ENCODE measurements at places on chromosomes 12 and 14.

DNA sequence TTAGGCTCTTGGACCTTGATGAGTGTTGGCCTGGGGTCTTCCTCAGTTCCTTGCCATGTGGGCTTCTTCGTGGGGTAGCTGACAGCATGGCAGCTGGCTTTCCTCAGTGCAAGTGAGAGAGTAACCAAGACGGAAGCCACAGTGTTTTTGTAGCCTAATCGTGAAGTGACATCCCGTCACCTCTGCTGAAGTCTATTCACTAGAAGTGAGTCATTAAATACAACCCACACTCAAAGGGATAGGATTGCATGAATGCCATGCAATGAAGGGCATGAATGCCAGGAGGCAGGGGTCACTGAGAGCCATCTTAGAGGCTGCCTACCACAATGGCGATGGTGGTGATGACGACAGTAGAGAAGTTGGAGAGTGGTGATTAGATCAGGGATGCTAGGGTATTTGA, 13.5 kb upstream of the ASIC1 start:
- DNase-seq = no peak

- DNase-seq = no peak
Measured at GRCh38 chr14:50821510-50822464, 9.2 kb downstream of the NIN start.

DNA sequence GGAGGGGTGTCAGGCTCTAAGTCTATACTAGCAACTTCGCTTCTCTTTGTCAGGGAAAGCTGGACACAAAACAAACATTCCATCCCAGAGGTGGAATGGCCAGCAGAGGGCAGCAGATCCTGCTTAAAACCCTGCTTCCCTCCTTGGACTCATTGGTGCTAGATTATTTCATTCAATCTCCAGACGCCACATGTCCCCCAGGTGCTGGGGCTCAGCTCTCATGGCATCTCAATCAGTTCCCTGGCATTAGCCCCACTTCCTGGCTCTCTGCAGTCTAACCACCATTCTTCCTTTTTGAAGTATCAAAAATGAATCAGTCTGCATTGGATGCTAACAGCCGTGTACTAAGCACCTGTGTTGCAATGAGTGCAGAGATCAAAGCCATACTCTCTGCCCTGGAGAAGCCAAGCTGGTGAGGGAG, 8.1 kb upstream of the PPP1R1A start:
- DNase-seq = peak; percentile 79

DNA sequence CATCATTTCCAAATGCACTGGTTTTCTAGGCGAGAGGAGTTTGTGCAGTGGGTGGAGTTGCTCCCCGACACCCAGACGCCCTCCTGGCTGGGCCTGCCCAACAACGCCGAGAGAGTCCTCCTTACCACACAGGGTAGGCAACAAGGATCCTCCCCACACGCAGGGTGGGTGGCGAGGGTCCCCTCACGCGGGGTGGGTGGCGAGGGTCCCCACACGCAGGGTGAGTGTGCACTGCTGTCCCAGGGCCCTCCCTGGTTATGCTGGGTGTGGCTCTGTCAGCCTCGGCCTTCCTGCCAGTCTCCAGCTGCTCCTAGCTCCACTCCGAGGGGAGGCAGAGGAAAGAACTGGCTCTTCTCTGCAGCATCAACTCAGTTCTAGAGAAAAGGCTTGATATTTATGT, 42.3 kb downstream of the HSP90AA1 start:
- no peak for DNase-seq

GRCh38 chr12:116133636-116134214, 143.8 kb downstream of the MED13L start:
- no peak for DNase-seq

DNA sequence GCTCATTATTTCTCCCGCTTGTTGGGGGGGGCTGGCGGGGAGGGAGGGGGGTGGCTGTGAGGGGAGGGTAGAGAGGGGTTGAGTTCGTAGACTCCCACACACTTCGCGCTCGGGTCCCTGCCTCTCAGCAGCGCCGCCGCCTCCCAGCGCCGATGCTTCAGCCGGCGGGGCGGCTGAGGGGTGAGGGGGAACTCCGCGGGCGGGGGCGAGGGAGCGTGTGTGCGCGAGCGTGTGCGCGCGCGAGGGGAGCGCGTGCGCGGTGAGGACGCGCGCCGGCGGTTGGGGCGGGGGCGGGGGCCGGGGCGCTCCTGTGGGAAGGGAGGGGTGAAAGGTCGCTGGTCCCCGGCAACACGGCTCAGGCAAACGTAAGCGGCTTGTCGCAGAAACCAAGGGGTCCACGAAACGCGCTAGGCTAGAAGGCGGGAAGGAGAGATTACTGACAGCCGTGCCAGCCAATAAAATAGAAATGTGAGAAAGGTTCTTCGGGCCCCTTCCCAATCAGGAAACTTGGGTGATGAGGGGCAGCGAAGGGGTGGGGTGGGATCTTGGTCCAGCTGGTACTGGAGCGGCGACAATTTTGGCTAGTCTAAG, 343 bp upstream of the NOVA1 start:
- DNase-seq = peak; percentile 68

DNA sequence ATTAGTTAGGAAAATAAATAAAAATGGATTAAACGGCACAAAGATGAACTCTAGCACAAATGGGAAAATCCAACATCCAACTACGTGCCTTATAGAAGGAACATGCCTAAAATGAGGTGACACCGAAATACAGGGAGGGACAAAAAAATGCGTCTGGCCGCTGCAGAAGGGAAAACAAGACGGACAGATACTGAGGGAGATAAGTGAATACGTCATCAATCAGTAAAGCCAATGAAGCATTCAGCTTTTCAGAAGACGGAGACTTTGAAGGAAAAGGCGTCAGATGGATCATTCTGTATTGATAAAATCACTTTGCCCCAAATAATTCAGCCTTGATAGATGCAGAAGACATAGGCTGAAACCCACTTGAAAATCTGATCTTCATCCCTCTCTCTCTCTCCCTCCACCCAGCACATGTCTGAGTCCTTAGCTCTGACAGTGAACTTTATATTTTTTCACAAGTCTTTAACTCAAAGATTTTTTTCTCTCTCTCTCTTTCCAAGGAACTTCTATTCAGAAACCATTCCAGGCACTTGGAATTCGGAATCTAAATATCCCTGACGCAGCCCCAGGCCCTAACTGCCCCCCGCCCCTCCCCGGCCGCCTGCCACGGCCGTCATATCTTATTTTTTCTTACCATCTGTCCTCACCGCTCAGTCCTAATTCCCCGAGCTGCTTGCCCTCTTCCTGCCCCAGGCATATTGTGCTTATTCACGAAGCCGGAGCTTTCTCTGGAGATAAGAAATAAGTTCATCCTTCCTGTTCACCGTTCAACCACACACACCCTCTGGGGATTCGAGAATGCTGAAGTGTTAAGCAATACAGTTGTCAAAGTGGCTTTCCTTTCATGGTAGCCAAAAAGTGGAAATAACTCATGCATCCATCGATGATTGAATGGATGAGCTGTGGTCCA, 35.5 kb upstream of the RFLNA start:
- DNase-seq = no peak

DNA sequence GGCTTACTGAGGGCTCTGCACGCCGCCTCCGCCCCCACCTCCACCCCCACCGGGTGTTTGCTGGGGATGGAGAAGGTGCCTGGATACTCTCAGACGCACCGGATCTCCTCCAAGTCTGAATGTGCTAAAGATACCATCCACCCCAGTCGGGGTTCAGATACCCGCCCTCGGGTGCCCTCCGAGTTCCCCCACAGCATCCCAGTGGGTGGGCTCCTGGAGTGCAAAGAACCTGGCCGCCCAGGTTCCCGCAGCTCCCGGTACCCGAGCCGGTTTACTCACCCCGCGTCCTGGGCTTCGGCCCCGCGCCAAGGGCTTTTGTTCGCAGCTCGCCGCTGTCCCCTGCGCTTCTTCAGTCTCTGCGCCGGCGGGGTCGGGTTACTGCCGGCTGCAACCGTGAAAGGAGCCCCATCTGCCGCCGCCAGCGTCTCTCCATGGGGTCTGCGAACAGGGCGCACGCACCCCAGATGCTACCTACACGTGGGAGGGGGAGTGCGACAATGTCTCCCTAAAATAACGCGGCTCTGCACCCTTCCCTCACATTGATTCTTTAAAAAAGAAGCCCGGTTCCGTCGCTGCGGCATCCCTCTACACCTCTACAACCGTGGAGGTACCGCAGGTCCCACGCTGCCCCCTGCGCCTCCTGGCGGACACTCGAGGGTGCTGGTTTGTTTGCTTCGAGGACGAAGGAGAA, at the start of gene CCDC177:
TSS of gene CCDC177 (minus strand) at position 609 of the 691 bp plus-strand sequence. CDS start 1,249 bp downstream, outside the sequence.
- DNase-seq = peak; percentile 75

GRCh38 chr12:109014984-109015765, 5.7 kb downstream of the SVOP start:
- DNase-seq = no peak

GRCh38 chr12:53320352-53321195, 836 bp downstream of the AAAS start:
- DNase-seq = peak; percentile 24

DNA sequence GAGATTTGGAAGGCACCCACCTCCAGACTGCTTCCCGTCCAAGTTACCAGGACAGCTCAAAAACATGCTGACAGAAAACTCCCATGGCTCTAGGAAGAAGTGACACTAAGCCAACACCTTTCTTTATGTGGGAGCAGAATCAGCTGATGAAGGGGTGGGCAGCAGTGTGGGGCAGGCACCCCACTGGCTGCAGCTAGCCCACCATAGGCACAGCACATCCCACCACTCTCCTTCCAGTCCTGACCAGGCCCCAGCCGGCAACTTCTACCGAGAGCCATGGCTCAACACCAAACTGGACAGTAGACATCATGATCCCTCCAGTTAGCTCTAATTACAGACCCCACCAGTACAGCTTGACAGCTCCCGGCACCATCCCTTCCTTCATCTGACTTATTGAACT, 45.0 kb downstream of the SH2B3 start:
- no peak for DNase-seq
